ENCODE measurements at places on chromosomes 12 and 14.

DNA sequence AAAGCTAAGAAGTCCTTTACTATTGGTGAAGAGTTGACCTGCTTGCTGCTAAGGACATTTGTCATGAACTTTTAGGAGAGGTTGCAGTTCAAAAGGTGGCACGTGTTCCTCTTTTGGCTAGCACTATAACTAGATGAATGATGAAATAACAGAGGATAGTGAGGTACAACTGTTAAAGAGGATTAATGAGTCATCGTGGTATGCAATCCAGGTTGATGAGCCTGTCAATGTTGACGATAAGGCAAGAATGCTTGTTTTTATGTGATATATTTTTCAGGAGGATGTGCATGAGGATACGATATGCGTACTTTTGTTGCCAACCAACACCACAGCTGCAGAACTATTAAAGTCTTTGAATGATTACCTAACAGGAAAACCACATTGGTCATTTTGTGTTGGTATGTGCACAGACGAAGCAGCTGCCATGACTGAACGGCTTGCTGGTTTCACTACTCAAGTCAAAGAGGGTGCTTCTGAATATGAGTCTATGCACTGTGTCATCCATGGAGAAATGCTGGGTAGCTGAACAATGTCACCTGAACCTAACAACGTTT lies 10.6 kb downstream of the CEP128 start:
- no peak for DNase-seq

DNA sequence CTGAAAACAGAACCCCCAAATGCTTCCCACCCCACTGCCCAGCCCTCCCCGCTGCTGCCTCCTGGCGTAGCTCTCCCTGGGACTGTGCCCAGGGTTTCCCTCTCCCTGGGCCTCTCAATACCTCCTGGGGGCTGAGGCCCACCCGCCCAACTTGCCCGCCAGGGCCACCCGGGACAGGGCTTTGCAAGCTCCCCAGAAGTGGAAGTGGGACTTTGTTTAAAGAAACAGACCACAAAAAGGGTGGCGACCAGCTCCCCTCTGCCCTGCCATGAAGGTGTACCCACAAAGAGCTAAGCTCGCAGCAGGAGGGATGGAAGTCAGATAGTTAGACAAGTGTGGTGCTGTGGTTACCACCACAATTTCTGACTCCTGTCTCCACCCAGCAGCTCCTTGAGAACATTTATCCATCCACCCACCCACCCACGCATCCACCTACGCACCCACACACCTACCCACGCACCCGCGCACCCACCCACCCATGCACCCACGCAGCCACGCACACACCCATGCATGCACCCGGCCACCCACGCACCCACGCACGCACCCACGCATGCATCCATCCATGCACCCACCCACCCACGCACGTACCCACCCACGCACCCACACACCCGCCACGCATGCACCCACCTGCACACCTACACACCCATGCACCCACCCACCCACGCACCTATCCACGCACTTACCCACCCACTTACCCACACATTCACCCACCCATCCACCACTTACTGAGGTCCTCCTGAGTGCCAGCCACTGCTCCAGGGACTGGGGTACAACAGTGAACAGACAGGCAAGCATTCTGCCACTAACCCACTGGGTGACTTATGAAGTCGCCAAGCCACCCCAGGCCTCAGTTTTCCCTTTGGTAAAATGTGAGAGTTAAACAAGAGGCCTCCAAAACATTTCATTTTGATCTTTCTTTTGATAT lies 127.3 kb downstream of the SCARB1 start:
- no peak for DNase-seq

DNA sequence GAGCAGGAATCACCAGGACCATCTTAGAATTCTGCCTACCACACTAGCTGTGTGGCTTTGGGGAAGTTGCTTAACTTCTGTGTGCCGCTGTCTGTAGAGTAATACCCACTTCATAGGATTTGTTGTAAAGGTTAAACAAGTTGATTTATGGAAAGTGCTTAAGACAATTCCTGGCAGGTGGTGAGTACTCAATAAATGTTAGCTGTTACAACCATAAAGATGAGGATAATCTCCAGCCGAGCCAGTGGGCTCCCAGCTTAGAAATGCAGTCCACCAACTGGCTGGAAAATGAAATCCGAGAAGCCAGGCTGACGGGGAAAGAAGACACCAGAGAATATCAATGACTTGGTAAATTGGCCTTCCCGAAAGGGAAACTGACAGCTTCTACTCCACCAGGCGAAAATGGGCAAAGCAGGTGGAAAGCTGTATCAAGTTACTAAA lies 173.5 kb downstream of the CHST11 start:
- DNase-seq: no peak

DNA sequence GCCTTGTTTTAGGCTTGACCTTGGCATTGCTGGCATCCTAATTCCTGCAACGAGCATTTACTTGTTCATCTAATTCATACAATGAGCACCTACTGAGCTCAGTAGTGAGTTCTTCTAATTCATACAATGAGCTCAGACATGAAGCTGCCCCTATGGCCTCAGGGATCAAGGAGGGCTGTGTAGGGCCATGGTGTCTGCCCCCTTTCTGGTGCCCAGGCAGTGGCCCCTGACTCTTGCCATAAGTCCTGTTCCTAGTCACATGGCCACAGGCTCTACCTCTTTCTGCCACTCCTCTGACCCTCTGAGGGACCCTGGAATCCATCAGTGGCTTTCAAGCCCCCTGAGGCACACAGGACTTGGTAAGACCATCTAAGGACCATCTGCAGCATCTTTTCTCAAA lies 148.8 kb downstream of the ZFP36L1 start:
- no peak for DNase-seq

DNA sequence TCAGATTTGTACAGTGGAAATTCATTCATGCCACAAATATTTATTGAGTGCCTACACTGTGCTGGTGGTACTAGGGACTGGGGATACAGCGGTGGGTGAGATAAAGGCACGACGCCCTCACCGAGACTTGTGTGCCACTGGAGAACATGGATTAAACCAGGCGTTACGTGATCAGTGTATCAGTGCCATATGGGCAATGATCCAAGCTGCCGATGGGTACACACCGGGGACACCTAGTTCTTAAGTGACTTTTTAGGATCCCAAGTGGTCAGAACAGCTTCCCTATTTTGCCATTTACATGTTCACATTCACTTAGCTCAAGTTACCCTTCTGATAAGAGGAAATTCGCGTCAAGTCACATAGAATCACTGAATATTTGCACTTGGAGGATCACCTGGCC lies 236.7 kb downstream of the CACNA1C start:
- no peak for DNase-seq

DNA sequence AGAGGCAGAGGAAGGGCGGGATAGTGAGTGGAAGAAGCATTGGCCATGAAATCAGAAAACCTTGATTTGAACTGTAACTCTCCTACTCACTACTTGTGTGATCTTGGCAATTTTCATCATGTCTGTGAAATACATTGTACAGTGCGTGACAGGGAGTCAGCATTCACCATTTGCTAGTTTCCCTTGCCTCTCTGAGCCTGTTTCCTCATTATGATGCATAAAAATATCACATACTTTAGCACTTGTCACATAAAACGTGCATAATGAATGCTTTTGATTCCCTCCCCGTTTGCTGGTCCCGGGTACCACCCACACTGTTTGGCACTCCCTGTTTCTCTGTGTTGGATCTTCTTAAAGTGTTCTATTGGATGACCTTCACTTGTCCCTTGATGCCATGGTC lies 101.1 kb upstream of the FRMD6 start:
- no peak for DNase-seq

DNA sequence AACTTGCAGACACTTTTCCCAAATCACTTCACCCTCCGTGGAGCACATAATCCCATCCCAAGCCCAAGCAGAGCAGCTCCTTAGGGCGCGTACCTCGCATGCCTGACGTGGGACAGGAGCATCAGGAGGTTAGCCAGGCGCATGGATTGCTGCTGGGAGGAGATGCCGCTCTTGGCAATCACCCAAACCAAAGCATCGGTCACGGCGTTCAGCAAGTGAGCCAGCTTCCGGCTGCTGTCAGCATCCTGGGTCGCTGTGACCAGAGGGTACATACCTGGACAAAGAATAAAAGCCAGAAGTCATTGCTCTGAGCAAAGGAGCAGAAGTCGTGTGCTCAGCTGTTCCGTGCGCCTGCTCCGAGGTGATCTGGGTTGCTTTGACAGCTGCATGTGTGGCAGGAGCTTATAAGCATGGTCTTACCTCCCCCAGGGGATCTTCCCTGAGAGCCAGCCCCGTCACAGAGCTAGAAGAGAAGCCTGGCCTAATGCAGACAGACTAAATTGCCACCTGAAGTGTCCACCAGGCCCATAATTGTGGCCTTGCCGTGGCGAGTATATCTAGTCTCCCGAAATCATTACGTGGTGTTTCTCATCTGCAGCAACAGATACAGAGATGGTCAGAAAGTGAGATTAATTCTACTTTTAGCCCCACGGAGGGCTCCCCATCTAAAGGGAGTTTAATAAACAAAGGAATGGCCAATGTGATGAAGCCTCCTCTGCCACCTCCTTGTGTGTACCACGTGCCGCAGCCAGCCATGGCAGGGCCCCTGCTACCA lies 59.1 kb downstream of the ESR2 start:
- DNase-seq: no peak

DNA sequence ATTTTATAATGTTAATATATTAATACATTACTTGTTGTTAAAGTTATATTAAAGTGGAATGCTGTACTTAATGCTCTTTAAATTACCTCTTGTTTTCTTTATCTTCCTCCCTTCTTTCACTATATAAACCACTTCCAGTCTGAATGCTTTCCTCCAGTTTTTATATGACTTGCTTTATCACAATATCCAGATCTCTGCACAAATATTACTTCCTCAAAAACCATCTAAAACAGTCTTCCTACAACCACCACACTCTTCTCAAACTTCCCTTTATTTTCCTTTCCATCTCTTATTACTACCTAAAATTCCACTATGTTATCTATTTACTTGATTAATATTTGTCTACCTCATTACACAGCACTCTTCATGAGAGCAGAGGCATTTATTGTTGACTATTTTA lies 956.6 kb downstream of the LRFN5 start:
- DNase-seq: no peak

- no peak for DNase-seq
Observed at GRCh38 chr12:80412343-80412953, 31.6 kb upstream of the PTPRQ start.

- no peak for DNase-seq
Observed at GRCh38 chr14:52352569-52352968, 38.5 kb downstream of the PTGER2 start.

DNA sequence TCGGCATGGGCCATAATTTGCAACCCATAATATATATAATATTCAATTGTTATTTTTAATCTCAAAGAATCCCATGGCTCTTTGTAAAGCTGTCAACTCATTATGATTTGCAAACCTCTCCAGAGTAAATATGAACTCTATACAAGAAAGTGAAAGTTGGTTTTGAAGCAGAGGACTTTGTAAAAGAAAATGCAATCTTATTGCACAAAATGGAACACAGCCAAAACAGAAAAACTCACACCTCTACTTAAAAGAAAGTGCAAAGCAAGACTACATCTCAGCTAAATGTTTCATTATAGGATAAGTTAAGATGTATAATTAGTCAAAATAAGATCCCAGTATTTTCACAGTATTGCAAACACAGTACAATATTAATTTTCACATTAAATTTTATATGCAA lies 111.2 kb upstream of the FLRT2 start:
- DNase-seq: no peak

- DNase-seq: no peak
Observed at GRCh38 chr12:48106681-48107613, 1.1 kb upstream of the SENP1 start.

DNA sequence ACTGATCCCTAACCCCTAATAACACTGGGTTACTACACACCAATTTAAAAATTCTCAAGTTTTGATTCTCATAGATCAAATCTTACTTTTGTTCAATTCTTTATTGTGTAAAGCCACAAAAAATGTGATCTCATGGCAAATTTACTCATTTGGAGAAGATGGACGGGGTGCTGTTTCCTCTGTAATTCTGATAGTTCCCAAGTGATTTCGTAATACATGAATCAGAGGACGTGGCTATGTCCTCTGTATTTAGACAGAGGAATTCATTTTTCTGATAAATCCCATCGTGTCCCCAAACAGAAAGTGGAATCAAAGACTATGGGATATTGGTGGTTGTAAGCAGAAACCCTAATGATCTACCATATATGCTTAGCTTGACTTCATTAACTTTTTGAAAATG lies 76.6 kb upstream of the GNG2 start:
- no peak for DNase-seq

DNA sequence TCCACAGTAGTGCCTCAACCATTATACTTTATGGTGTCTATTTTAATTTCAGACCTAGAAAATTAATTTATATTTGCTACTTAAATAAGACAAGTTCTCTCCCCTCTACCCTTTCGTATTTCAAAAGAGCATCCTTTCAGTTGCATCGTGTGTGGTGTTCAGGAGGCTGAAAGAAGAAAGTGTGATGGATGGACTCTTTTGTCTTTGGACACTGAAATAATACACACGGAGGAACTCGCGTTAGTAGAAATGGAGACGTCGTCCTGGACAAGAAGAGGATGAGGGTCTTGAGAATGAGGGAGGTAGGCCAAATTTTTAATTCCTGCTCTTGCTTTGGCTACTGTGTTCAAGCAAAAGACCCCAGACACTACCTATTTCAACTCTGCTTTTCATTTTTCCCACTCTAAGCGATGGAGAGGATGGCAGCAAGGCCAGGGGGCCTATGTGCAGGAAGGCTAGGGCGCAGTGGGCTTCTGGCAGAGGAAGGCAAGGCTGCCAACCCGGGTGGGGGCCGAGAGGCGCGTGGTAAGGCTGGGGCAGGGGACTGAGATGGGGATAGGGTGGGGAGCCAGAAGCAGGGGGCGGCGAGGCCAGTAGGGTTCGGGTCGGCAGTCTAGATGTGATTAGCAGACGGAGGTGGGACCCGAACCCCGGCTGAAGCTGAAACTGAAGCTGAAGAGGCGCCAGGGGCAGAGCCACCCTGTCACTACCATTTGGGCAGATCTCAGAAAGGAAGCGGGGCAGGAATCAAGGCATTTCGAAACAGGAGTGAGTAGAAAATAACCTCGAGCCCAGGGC lies 722 bp downstream of the TMED8 start:
- DNase-seq: no peak

GRCh38 chr14:91149462-91149861 lies 35.6 kb downstream of the DGLUCY start:
- no peak for DNase-seq

GRCh38 chr12:14982562-14982961 lies 9.7 kb downstream of the PDE6H start:
- no peak for DNase-seq

- no peak for DNase-seq
Observed at GRCh38 chr12:13780453-13780852, 200.9 kb downstream of the GRIN2B start.
